ENCODE measurements at places on chromosomes 4 and X.

- no peak for DNase-seq
Measured at GRCh38 chrX:102712981-102713625, 855 bp downstream of the GPRASP2 start.

GRCh38 chr4:156169011-156169410 is 215.3 kb upstream of the CTSO start:
- no peak for DNase-seq

DNA sequence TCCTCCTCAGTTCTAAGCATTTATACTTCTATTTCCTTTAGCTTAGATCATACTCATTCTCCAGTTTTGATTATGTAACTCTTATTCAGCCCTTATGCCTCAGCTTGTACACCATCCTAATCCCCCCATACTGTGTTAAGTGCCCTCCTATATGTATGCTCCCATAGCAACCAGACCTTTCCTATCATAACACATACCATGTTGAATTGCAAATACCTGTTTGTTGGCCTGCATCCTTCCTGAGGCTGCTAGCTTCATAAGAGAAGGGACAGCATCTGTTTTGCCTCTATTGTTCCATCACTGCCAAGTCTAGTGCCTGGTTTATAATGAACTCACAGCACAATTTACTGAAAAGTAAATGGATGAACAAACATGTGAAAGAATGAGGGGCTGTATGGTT is 443.7 kb downstream of the CENPC start:
- DNase-seq: no peak

- DNase-seq: no peak
Measured at GRCh38 chr4:151013944-151014343, 1.1 kb downstream of the LRBA start.

DNA sequence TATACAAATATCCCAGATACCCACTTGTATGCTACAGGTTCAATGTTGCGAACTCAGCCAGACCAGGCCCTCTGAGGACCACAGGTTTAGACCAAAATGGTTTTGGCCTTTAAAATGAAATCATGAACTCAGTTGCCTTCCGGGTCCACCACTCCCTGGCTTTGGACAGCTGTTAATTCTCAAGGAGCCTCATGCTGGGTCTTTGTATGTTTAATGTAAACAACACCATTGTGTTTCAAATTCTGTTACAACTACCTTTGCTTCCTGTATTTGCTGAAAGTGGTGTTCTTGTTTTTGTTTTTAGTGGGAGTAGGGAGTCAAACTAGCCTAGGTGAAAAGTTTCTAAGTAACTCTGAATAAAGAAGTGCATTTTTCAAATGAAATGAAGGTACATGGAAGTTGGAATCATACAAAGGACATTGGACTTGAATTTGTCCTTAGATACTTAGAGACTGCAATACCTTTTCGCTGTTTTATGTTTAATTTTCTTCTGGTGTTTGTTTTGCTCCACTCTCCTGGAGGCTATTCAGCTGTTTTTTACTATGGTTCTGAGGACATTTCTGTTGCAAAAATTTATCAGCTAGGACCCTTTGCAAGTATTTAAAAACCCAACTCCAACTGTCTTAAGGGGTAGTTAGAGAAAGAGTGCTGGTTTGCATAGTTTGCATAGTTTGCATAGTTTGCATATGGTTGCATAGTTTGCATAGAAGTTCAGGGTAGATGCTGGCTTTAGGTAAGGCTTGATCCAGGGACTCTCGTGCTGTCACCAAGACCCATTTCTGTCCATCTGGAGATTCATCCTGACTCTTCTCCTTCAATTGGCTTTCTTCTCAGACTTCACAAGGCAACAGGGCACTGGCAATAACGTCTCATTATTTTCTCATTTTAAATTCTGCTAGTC is 70.1 kb downstream of the MID1IP1 start:
- no peak for DNase-seq

DNA sequence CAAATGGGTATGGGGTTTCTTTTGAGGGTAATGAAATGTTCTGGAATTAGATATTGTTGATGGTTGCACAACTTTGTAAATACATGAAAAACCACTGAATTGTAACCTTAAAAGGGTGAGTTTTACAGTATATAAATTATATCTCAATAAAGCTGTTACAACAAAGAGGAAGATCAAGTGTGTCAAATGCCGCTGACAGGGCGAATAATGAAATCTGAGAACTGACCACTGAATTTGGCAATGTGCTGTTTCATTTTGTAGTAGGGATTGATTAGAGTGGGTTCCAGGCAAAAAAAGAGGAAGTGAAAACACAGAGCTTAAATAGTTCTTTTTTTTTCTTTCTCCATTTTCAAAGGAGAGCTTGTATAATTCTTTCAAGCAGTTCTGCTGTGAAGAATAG is 161.1 kb upstream of the NAP1L5 start:
- no peak for DNase-seq

DNA sequence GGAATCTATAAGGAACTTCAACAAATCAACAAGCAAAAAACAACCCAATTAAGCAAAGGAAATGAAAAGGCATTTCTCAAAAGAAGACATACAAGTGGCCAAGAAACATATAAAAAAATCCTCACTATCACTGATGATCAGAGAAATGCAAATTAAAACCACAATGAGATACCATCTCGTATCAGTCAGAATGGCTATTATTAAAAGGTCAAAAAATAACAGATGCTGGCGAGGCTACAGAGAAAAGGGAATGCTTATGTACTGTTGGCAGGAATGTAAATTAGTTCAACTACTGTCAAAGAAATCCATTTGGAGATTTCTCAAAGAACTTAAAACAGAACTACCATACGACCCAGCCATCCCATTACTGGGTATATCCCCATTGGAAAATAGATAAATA is 292.4 kb upstream of the FAT1 start:
- DNase-seq: no peak

DNA sequence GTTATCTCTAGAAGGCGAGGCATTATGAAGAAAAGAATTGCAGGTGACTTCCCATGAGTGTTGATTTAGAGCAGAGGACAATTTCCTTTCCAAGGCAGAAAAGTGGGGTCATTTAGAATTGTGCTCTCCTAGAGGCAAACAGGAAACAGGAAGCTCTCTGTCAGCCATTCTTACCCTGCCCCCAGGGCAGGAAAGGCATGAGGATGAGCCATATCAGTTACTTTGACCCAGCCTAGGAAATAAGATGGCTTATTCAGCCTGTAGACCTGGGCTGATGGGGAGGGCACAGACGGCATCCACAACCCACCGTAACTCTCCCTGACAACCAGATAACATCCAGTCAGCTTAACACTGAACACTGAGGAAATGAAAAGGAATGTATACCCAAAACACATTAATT is 88.8 kb upstream of the KDR start:
- no peak for DNase-seq

- DNase-seq: no peak
Measured at GRCh38 chrX:72052415-72053090, 79.2 kb downstream of the RTL5 start.

Measured in stimulated activated CD4-positive, alpha-beta T cell treated with anti-CD3 and anti-CD28 coated beads, TNF-alpha, amount 100 ng/mL, for 4 hours (primary cell).